ENCODE measurements at places on chromosomes 7 and 10.

GRCh38 chr10:95169522-95169921, 24.5 kb upstream of the ACSM6 start:
- DNase-seq: no peak

GRCh38 chr7:157412491-157413180, 75.8 kb downstream of the DNAJB6 start:
- no peak for DNase-seq

DNA sequence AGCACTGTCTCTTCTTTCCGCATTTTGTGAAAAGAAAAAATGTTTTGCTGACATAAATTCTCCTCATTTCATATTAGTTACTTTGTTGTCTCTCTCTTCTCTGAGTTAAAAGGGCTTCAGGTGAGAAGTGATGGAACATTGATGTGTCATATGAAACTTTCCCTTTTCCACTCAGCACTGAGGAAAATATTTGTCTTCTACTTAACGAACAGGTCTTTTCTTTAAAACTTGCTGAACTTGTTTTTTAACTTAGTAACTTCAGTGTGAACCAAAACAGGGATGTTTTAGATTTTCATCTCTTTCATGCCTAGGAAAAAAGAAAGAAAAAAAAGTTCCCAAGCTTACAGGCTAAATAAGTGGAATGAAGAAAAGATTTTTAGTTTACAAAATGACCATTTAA, 19.0 kb upstream of the TSPAN12 start:
- DNase-seq: no peak

DNA sequence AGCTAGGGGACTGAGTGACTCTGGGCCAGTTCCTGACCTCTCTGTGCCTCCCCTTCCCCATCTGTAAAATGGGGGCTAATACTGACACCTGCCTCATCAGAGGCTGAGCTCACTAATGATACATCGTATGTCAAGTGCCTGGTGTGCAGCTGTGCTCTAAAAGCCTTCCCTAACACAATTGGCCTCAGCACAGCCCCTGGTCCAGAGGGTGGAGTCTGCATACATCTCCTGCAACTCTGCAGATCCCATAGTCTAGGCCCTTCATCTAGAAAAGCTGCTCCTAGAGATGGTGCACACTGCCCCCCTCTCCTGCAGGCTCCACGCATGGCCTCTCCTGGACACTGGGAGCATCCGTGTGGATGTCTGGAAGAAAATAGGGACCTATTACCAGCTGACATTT, 255.0 kb downstream of the RPS24 start:
- no peak for DNase-seq

GRCh38 chr7:121547544-121548092, 151.5 kb upstream of the FAM3C start:
- DNase-seq: peak; percentile 84

GRCh38 chr10:126937026-126937425, 31.8 kb downstream of the DOCK1 start:
- no peak for DNase-seq

DNA sequence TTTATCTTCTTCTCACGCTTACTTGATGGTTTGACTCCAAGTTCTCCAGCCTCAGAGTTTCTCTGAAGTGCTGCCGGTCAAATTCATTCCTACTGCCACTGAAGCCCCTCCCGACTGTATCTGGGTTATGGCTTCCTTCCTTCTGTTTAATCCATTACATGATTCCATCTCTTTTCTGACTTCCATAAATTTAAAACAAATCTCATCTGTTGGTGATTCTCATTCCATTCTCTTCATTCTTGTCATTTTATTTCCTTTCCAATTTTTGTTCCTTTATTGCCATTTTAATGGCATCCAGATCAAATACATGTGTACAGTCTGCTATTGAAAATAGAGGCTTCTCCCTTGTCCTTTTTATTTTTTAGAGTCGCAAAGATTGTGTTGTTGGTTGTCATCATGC, 25.4 kb upstream of the HIBADH start:
- DNase-seq: no peak

DNA sequence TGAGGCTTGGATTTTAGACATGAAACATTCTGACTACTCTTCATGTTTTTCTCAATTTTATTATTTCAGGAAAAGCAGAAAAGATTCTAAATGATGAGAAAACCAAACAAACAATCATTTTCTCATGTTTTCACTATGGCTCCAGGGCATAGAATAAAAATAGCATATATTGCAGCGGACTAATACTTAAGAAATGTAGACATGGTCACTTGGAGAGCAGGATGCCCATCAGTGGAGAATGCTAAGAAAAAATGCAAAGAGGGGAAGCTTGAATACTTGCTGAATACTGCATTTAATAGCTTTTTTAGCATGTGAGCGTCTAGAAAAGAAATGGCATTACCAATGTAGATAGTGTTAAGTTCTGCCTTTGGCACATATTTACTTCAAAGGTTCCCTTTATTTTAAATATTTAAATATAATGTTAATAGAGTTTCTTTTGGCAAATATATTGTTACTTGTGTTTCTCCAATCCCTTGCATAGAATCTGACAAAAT, 107.9 kb downstream of the PPP1R17 start:
- DNase-seq: no peak

GRCh38 chr7:45574669-45575500, 717 bp downstream of the ADCY1 start:
- DNase-seq: no peak

GRCh38 chr7:53642361-53642760, 606.9 kb downstream of the POM121L12 start:
- DNase-seq: no peak

- no peak for DNase-seq
Observed at GRCh38 chr10:63133821-63134557, 861 bp downstream of the NRBF2 start.

DNA sequence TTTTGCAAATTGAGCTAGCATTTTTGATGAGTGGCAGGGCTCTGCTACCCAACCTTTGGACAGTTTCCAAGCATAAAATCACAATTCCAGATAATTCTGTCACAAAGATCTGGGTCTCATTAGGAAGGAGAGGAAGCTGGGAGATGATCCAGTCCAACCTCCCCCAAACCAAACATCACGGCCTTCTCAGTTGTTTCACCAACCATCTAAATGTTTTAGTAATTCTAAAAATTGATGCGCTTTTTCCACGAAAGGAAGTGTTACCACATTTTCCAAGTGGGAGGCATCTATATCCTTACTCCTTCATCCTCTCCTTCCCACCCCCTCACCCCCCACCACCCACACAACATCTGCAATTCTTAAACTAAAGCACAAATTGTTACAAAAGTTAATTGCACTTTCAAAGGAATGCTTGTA, 108.3 kb downstream of the EGFR start:
- no peak for DNase-seq

- DNase-seq: no peak
Observed at GRCh38 chr10:81367132-81367531, 507.9 kb upstream of the NRG3 start.

DNA sequence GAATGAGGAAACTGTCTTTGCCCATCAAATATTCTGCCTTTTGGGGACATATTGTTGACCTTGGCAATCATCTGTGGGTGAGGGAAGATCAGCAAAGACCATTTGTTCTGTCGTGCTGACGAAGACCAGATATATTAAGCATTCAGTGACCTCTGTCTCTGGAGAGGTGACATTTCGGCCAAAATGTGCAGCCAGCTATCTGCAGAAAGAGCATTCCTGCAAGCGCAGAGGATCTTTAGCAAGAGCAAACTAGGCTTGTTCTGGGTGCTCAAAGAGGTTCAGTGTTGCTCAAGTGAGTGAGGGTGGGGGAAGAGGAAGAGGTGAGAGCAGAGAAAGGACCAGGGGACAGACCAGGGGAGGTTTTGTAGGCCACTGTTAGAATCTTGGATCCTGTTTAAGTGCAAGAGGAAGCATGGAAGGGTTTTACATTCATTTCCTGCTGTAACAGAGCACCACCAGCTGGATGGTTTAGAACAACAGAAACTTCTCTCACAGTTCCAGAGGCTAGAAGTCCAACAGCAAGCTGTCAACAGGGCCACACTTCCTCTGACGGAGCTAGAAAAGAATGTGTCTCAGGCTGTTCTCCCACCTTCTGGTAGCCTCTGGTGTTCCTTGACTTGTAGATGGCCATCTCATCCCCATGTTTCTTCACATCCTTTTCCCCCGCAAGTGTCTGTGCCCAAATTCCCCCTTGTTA, 11.2 kb downstream of the C10orf120 start:
- no peak for DNase-seq

DNA sequence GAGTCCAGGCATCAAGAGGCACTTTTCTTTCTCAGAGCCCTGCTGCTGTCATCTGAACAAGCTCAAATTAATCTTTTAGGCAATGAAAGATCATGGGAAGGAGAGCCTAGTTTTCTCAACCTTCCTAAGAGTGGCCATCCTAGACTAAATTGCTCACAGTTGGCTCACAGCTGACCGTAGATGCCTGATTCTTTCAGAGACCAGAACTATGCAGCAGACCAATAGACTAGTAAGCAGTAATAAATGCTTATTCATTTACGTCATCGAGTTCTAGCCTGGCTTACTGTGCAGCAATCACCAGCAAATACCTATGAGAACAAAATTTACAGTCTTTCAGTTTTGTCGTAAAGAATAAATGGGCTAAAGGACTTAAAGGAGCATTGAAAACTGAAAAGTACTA, 602.9 kb upstream of the GHITM start:
- DNase-seq: no peak

GRCh38 chr7:70571961-70572360, 560.0 kb upstream of the GALNT17 start:
- DNase-seq: no peak

GRCh38 chr10:122468926-122469781, 7.8 kb downstream of the HTRA1 start:
- no peak for DNase-seq

DNA sequence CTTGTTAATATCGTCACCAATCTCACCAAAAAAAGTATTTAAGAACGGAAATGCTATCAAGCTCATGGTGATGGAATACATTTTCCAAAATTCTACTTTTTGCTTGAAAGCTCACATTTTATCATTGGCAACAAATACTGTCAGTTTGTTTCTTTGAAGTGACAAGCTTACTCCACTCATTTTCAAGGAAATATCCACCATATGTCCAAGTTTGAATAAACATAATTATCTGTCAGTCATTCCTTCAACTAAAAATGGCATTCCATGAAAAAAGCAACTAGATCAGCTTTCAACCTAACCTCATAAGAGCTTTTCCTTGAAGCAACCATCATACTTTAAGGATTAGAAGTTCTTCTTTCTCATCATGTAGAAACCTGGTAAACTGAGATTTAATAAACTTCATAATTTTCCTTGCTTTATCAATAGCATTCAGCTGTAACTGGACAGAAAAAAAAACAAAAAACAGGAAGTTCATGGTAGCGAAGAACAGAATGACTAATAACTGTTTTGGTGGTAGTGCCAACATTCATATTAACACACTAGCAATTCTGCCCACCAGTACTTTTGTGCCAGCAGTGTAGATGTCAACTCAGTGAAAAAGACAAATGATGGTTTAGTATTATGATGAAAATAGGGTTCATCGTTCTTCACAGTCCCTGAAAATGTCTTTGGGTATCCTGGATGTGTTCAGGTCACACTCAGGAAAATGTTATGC, 764.9 kb downstream of the GRM8 start:
- no peak for DNase-seq

DNA sequence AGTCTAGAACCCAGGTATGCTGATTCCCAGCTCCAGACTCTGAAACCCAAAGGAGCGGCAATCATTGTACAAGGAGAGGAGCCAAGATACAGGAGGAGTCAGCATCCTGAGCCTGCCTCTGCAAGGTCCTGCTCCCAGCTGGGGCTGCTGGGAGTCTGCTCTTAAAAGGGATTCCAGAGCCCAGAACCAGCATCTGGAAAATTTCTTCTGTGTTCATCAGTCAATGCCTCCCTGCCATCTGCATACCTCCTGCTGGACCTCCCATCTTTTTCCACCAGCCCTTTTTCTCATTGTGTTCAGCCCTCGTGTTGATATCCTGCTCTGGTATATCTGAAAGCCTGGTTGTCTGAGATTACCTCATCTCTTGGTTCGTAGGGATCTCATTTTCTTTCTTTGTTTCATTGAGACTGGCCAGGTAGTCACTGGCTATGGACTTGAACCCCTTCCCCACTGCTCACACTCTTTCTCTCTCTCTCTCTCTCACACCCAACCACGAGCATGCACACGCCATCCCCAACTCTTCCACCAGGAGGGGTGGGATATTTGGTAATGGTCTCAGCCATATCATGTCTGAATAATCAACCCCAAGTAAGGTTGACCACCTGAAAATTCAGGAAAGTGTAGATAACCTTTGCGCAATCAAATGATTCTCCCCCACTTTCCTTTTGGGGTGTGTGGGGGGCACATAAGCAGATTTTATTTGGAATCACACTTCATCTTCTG, 608.8 kb downstream of the LRMDA start:
- DNase-seq: no peak

DNA sequence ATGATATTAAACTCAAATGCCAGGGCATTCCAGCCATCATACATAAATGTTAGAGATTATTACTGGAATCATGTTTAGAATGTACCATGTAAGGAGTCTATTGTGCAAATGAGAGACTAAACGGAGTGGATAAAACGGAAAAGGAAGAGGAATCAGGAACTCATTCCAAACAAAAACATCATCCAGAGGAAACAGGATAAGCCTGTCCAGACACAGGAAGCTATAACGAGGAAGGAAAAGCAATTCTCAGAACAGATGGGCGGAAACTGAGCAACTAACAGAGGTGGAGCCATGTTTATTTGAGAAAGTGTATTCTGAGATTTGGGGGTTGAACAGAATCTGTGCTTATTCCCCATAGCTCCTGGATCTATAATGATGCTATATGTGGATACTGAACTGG, 52.3 kb upstream of the TRIM24 start:
- DNase-seq: no peak

GRCh38 chr7:65448816-65449504, 75.3 kb downstream of the ZNF92 start:
- DNase-seq: no peak

DNA sequence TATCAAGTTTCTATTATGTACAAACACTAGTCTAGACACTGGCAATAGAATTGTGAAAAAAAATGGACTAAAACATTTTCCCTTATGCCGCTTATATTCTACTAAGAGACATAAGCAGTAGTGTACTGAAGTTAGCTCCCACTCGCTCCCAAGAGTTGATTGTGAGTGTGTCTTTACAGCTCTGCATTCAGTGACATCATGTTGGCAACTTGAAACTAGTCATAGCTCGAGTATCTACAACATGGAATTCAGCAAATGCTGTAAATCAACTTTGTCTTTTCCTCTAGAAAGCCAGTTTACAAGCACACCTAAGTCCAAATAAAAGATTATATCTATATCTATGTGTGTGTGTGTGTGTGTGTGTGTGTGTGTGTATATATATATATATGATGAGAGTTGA, 58.8 kb upstream of the MAGI2 start:
- DNase-seq: no peak

DNA sequence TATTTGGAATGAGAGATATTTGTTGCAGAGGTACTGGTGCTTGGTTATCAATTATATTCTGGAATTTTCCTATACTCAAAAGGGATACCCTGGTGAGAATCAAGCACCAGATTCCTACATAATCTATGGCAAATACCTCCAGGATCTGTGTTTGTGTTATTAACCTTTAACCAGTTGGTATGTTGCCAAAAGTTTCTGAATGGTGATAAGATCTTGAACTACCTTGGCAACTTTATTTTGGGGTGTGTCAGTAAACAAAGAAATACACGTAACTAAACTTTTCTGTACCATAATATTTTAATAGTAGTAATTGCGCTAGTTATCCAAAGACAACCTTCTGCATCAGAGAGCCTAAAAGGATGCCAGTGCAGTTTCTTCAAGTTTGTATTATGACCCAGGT, 13.4 kb downstream of the SCIN start:
- DNase-seq: no peak

- peak; percentile 61 for DNase-seq
Observed at GRCh38 chr10:87864496-87865059, 1.2 kb downstream of the PTEN start.

Measured in NAMALWA (cell line).